ENCODE measurements at places on chromosomes 3 and 15.

DNA sequence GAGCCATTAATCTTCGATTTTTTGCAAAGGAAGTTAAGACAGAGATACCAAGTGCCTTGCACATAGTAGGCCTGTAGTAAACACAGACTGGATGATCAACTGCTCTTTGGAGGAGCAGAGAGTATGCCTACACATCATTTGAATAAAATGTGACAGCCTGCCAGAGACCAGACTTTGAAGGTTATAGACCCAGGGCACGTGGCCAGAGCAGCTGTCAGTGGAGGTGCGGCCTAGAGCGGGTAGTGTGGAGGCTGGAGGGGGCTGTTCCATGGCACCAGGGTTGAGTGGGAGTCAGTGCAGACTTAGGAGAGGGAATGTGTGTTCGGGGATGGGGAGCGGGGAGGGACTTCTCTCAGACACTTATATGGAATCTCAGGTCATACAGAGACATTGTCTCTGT is 80.8 kb downstream of the SMAD3 start:
- no peak for DNase-seq

GRCh38 chr3:123586131-123586530 is 1.3 kb upstream of the HACD2 start:
- DNase-seq: peak; percentile 70

DNA sequence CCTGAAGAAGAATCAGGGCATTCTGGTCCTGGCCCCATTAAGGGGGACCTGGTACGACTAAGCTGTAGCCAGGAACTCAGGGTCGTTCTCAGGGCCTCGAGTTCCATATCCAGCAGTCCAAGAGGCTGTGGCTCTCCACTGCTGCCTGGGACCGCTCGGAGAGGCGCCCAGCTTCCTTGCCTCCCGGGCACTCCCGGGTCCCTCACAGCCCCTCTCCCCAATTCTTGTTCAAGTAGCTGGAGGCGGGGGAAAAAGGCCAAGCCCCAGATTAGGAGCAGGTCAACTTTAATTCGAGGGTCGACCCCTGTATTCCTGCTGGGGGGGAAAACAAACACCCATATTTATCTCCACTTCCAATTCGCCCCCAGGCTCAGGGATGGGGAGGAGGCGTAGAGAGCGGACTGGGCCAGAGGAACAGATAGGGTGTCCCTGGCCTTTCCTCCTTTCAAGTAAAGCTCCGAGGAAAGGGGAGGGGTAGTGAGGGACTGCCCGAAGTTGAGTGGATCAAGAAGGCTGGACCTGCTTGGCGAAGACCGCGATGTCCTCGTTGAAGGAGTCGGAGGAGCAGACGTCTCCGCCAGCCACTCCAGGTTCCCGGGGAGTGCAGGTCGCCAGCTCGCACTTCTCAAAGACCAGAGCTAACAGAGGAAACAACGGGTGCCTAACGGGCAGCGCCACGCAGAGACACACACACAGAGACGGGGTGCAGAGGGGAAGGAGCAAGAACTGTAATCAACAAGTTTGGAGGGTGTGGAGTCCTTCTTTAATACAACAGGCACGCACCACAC is 4.4 kb downstream of the MEIS2 start:
- no peak for DNase-seq

DNA sequence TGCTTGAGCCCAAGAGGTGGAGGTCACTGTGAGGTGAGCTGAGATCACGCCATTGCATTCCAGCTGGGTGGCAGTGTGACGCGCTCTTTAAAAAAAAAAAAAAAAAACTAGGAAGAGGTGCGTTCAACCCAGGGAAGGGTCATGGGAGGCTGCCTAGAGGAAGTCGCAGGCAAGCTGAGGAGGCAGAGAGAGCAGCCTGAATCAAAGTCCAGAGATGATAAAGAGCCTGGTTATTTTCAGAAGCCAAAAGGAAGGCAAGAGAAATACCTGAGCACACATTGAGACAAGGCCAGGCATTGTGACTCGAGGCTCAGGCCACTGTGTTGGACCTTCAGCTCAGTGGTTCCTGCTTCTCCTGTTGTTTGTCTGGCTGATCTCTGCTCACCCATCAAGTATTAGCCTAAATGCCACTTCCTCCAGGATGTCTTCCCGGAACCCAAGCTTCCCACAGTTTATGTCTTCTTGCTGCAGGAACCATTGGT is 16.1 kb upstream of the GCNT3 start:
- no peak for DNase-seq

- DNase-seq: no peak
Measured at GRCh38 chr15:84699538-84700191, 16.3 kb downstream of the SEC11A start.

All from putamen (tissue), 1 donor.